ENCODE measurements at places on chromosomes 3 and 15.

DNA sequence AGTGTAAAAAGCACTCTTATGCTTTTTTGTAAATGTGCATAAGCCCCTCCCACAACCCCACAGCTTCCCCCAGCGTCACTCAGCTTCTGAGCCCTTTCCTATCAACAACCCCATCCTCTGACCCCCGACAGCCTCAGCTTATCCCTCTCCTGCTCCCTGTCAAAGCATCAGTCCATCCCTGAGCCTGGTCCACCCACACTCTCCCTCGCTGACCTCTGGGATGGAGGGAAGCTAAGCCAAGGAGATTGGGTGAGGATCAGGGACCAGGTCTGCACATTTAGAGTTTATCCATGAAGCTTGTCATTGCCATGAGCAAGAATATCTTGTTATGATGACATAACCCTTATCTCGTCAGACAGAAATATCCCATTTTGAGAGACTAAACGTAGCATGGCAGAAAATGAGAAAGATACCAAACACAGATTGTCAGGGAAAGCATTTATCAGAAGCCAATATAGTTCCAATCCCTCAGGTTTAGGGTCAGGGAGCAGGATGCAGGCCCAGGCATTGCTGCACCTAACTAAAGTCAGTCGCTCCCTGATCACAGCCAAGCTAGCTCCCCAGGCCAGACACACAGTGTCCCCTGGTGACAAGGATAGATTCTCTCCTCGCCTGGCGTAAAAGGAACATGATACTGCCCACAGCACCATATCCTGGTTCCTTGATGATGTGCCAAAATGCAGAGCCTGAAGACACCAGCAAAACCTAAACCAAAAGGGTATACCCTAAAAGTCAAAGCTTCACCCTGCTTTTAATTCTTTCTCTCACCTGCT is 66.9 kb downstream of the DCLK3 start:
- DNase-seq, result no peak

GRCh38 chr3:177196456-177197040 is 734 bp downstream of the TBL1XR1 start:
- no peak for DNase-seq

- DNase-seq, result no peak
Observed at GRCh38 chr15:99365242-99365641, 114.0 kb downstream of the LRRC28 start.

DNA sequence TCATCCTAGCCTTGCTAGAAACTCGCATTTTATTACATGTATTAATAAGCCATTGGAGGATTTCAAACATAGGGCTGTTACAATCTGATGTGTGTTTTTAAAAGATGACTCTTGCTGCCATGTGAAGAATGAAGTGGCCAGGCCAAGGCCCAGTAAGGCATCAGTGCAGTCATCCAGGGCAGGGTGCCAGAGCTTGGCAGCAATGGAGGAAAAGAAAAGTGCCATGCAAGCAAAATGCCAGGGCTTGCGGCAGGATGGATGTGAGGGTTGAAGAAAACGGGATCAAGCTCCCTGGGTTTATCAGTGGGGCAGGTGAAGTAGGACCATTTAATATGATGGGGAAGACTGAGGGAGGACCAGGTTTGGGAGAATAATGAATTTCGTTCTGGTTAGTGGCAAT is 183.6 kb downstream of the MINAR1 start:
- DNase-seq, result no peak

- no peak for DNase-seq
Observed at GRCh38 chr3:106530367-106530766, 661.6 kb upstream of the CBLB start.

DNA sequence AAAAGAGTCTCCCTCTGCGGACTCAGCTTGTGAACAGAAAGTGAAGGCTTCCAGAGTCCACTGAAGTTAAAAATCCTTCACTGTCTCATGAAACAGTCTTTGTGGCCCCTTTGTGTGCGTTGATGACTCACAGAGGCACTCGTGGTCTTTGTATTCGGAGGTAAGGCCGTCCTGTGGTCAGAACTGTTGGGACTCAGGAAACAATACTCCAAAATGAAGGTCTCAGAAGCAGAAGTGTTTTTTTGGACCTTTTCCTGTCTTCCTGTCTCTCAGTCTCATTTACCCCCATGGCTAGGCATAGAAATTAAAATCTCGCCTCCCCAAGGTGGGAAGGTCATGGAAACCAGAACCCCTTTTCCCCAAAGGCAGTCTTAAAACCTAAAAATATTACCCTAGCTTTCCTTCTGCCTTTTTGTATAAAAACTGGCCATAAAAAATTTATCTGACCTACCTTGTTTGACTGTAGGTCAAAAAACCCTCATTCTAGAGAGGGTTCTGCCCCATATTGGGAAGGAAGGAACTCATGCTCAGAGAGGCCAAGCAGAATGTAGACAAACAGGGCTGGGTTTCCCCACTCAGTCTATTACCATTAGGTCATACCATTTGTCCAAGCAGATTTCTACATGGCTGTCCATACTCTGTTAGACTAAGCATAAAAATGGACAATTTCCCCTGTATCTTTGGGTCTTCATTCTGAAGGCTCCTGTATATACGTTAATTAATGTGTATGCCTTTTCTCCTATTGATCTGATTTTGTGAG is 19.1 kb upstream of the EPB42 start:
- DNase-seq, result no peak

GRCh38 chr15:71627604-71628003 is 182.8 kb upstream of the NR2E3 start:
- no peak for DNase-seq

- no peak for DNase-seq
Observed at GRCh38 chr15:91853948-91854638, 585 bp downstream of the SLCO3A1 start.

- DNase-seq, result peak; percentile 25
Observed at GRCh38 chr3:48662753-48663488, at the start of gene CELSR3. Gene CELSR3, minus strand, starts transcription at chr3:48662886. Its CDS starts 252 bp downstream, at chr3:48662634.

- no peak for DNase-seq
Observed at GRCh38 chr3:16589867-16590624, 15.2 kb downstream of the DAZL start.

DNA sequence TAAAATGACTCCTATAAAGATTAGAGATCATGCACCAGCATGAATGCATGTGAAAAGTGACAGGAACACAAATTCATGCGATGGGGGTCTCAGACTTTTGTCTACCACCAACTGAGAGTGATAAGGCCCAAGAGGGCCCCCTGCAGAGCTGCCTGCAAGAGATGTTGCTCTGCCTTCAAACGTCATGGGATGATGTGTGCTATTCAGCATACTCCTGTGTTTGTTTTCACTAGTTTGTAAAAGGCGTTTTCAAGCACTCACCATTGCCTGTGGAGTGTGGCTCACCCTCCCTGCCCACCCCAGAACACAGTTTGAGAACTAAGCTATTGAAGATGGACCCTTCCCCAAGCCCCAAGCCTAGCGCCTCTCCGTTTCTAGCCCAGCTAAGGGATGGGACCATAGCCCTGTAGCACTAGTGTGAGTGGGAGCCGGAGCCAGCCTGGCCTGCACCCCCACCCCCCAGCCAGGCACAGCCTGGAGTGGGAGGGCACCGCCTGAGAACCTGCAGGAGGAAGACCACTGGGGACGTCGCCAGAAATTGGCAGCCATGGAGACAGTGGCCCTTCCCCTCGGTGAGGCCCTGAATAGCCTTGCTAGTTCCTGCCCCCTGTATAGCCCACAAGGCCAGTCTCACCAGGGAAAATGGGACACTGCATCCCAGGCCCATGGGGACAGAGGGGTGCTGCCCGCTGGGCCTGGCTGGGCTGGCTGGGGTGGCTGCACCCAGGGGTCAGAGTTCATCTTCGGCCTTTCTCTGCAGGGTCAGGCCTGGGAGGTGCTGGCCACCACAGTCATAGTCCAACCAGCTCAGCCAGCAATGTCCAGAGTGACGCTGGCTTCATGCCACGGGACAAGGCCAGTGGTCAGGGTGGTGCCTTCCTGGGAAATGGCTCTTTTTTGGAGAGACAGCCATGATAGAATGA is 22.6 kb upstream of the KLF13 start:
- no peak for DNase-seq

GRCh38 chr3:43126536-43126935 is 20.7 kb upstream of the POMGNT2 start:
- no peak for DNase-seq

- DNase-seq, result no peak
Observed at GRCh38 chr3:82157952-82158351, 396.5 kb upstream of the GBE1 start.

GRCh38 chr3:155581579-155581978 is 163.3 kb downstream of the PLCH1 start:
- no peak for DNase-seq

GRCh38 chr3:33915796-33916546 is 117.5 kb downstream of the PDCD6IP start:
- DNase-seq, result no peak

GRCh38 chr15:47796339-47796738 is 79.0 kb downstream of the SEMA6D start:
- no peak for DNase-seq

DNA sequence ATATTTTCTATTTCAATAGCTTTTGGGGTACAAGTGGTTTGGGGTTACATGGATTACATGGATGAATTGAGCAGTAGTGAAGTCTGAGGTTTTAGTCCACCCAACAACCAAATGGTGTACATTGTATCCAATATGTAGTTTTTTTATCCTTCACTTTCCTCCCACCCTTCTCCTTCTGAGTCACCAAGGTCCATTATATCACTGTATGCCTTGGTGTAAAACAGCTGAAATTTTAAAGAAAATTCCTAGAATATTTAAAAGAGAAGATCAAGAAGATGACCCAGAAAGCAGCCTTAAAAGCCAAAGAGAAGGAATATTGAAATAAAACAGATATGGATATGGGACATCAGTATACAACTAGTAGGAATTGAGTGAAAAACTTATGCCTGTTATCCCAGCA is 204.2 kb upstream of the COL8A1 start:
- DNase-seq, result no peak

DNA sequence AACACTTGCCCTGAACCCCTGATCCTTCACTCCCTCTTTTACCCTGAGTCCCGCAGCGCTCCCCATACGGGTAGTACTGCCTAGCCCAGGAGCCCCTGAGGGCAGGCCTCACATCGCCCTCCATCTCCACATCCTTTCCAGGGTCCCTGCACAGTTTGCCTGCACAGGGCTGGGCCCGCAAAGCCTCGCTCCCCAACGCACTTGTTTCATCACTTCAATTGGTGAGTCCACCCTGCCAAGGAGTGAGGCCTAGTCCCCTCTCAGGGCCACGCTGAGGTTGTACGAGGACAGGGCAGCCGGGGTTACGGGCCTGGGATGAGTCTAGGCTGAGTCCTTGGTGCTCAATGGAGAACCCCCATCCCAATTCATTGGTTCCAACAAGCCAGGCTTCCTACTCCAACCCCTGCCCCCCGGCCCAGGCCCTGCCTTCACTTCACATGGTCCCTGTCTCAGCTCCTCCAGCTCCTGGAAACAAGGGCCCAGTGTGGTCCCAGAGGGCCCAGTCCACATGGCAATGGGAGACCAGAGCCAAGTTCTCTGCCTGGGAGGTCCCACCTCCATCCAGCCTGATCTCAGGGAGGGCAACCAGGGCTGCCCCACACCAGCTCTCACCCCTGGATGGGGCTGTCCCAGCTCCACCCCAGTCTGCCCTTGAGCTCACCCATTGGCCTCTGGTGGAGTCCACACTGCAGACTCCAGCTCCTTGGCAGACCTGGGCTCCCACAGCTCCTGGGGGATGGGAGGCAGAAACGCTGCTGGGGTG is 12.4 kb upstream of the CLK3 start:
- no peak for DNase-seq

DNA sequence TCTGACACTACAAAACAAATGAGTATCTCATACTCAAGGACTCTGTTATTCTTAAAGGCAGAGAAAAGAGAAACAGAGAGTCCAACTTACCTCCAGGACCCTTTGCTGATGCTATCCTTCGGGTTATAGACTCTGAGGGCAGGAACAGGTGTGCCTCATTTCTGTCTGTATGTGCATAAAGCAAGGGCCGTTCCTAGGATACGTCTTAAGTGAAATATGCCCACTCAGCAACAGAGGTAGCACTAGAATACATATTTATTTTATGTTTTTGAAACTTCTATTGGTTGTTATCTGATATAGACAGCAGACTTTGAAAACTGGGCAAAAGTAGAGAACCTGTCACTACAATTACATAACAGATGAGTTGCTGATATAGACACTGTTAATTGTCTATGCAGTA is 89.3 kb upstream of the CPNE4 start:
- no peak for DNase-seq

- DNase-seq, result no peak
Observed at GRCh38 chr3:131731709-131732108, 228.9 kb upstream of the MRPL3 start.

DNA sequence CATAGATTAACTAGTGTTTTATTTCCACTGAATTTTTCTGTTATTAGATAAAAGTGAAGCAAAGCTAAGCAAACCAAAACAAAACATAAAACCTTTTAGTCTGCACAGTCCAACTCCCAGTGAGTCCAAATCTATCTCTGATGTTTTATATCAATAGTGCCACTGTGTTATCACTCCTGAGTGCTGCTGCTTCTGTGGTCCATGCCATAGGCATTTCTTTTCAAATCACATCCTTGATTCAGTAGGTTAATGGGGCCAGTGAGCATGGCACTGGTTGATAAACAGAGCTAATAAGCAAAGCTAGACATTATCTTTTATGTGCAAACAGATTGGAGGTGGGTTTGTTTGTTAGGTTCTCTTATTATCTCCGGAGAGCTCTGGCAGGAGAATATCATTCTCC is 30.0 kb downstream of the RBMS3 start:
- DNase-seq, result no peak

GRCh38 chr3:46500656-46501635 is 3.2 kb downstream of the RTP3 start:
- DNase-seq, result no peak

DNA sequence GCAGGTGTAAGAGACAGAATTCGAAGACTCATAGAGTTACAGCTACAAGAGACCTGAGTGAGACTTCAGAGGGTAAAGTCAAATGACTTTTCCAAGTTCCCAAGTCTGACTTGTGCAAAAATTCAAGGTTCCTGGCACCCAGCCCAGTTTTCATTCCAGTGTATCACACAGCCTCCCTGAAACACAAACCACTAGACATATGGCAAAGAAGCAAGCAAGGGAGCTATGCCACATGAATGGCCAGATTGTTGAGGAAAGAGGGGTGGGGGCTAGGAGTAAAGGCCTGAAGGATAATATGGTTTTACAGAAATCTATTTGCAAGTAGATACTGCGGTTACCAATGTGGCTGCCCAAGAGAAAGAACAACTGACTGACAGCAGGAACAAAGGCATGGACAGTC is 301.2 kb downstream of the MECOM start:
- no peak for DNase-seq

DNA sequence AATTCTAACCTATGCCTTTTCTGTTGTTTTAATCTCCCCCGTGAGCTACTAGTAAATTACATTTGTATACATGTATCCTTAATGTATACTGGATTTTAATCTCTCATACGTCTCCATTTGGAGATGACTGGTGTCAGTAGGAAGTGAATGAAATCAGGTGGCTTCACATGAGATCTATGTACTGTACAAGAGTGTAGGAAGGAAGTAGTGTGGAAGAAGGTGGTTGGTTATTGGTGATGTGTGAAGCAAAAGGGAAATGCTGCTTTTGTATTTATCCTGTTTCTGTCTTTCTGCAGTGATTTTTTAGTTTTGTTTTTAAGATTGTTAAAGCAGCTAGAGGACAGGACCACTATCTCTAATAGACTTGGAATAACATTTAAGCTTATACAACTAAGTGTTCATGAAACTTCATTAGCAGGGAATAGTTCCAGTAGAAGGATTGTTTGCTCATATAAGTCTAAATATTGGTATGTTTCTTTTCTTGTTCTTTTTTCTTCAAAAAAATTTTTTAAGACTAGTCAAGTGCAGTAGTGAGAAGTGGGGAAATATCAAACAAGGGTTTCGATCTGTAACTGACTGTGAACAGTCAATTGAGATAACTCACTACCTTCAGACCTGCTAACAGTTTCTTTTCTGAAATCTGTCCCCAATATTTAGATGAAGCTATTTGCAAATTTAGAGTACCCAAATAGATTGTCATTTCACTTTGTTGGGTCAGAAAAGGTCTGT is 15.3 kb downstream of the SNX1 start:
- no peak for DNase-seq
